NCI-H1105 (cell line): ENCODE measurements at places on chromosomes 2 and 18.

DNA sequence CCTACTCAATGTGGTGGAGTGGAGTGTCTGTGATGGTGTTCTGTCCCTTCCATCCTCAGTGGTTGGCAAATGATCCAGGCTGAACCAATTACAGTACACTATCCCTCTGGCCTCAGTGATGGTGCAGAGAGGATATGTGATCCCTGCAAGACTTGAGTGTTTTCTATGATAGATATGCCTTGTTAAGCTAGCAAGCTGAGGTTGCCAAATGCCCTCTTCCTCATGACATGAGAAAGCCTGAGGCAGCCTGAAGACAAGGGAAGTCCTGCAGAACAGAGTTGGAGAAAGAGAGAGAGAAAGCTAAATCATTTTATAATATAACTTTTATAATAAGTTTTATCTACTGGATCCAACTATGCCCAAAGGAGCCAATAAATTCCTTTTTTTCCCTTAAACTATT is 41.6 kb upstream of the GORASP2 start:
- no peak for DNase-seq

DNA sequence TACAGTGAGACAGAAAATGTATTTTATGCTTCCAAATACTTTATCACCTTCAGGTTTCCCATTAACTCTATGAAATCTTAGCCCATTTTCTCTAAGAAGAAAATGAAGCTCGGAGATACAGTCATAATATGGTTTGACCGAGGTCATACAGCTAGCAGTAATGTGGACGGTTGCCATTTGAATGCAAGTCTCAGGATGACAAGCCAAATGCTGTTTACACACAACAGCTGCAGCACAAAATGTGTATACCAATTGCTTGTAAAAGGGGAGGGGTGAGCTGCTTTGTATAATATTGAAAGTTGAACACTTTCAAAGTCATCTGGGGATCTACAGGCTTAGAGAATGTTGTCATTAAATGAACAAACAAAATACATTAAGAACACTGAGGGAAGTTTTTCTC is 93.8 kb upstream of the FSIP2 start:
- DNase-seq: no peak

DNA sequence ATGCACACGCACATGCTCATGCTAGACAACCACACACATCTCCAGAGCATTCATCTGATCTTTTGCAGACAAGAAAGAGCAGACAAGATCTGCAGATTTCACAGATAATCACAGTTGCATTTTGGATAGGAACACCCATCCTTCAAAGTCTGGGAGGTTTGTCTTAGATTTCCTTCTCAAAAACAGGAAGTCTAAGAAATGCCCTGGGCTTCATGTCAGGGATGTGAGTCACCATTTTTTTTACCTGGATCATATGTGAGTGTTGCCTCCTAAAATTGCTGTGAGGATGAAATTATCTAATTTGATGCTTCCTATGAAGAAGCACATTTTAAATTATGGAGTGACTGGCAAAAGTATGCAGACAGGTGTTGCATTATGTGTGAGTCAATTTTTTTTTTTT is 46.1 kb downstream of the SRD5A2 start:
- no peak for DNase-seq

- no peak for DNase-seq
Observed at GRCh38 chr18:10027031-10027430, 113.2 kb downstream of the VAPA start.

- DNase-seq: no peak
Observed at GRCh38 chr2:96962567-96963203, 23.7 kb downstream of the FAM178B start.

DNA sequence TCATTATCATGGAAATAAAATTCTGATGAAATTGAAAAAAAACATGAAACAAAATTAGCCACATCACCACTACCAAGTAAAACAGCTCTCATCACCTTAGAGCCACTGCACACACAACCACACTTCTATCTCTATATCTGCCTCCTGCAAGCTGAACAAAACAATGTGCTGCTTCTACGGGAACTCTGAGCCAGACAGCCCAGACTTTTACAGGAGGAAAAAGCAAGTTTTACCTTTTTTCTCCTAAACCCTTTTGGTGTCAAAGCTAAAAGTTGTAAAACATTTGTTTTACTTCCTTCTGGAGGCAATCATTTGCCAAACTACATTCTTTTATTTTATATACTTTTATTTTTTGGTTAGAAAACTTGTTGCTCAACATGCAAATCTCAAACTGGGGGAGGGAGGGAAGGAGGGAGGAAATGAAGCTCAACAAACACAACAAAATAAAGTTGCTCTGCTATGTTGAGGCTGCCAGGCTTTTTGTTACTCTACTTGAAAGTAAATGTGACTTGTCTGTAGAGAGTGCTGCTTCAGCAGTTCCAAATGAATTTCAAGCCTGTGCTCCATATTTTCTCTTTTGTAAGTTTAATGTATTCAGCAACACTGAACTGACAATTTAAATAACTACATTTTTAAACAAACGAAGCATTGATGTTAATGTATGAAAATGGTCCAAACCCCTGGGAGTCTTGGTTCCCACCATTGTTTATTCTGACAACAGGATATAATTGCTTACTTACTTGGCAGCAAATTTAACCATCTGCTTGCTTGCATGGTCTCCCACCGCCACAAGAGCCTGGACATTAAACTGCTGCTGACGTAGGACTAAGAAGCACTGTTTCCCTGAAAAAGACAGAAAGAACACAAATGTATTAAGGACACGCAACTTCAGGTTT is 24.5 kb downstream of the DARS1 start:
- DNase-seq: peak; percentile 63

DNA sequence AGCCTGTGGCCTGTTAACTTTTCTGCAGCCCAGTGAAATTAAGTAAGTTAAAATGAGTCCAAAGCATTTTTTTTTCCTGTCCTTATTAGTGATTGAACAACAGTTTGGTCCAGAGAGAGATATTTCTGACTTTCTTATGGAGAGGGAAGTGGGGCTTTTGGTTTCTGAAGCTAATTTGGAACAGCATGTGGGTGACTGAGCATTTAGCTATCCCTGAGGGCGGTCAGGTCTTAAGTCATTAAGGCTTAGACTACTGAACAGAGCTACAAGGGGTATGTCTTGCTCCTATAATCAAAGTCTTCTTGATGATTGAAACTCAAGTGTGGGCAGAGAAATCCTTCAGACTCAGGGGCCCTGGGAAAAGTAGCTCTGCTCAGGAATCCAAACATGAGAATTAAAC is 14.0 kb downstream of the ARHGAP25 start:
- no peak for DNase-seq

DNA sequence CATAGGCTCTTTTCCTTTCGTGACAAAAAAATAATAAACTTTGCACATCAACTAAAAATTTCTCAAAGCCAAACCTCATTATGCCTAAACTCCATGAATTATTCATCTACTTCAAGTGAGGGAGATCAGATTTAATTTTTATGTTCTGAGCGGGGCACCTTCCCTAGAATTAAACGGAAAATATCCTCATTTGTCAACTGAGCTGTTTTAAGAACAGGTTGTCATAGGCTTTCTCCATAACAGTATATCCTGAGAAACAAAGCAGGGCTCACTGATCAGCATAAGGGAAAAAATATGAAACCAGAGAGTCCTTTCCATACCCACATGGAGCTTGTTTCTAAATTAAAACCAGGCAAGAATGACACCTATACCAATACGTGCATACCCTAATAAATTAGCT is 131.5 kb upstream of the CHAC2 start:
- DNase-seq: no peak
